ENCODE measurements at places on chromosomes 13 and 19. TPM values are rescaled to one million over a fixed set of nuclear protein-coding genes. Genes with fewer than 3 reads are reported as not detected.

KCTD15 gene
- total RNA-seq: 26.5 TPM

PDX1 gene
- total RNA-seq: not detected

ZNF837 gene
- 0.54 TPM for total RNA-seq

ZNF607 gene
- total RNA-seq: 5.7 TPM

CD70 gene
- total RNA-seq: 0.58 TPM

KLK14 gene
- not detected for total RNA-seq

CAMSAP3 gene
- 0.89 TPM for total RNA-seq

SOX1 gene
- total RNA-seq: not detected

BEST2 gene
- total RNA-seq: not detected

ATP4A gene
- not detected for total RNA-seq

TSPAN16 gene
- not detected for total RNA-seq

CBY2 gene
- not detected for total RNA-seq

CALR3 gene
- total RNA-seq: not detected

RFPL4A gene
- total RNA-seq: 0.16 TPM

TUBA3C gene
- 2.9 TPM for total RNA-seq

CEACAM6 gene
- 0.29 TPM for total RNA-seq

LRRC63 gene
- total RNA-seq: 0.18 TPM

LRRC8E gene
- total RNA-seq: 5.7 TPM

PCP2 gene
- 0.96 TPM for total RNA-seq

KLK5 gene
- not detected for total RNA-seq

RFC3 gene
- 43.6 TPM for total RNA-seq

CRX gene
- not detected for total RNA-seq

ASF1B gene
- 66.6 TPM for total RNA-seq

AP1M2 gene
- total RNA-seq: 0.33 TPM

FGF22 gene
- 0.58 TPM for total RNA-seq

DPF1 gene
- total RNA-seq: 5.7 TPM

CDX2 gene
- total RNA-seq: 0.04 TPM

ZAR1L gene
- not detected for total RNA-seq

CGB1 gene
- total RNA-seq: not detected

SRRM5 gene
- total RNA-seq: 0.18 TPM

KLK13 gene
- total RNA-seq: 2.8 TPM

DLEU7 gene
- total RNA-seq: not detected

C5AR1 gene
- total RNA-seq: 1.6 TPM

SCN1B gene
- total RNA-seq: 1.8 TPM
